Neural crest cell (in vitro differentiated cells): ENCODE measurements at places on chromosomes 5 and 9.
A peak's percentile ranks its signal among the peaks of the same experiment; 100 is the strongest.

- no peak for DNase-seq
Measured at GRCh38 chr9:117435630-117436261, 20.9 kb upstream of the ASTN2 start.

- no peak for DNase-seq
Measured at GRCh38 chr5:151461312-151461711, 13.9 kb downstream of the SLC36A1 start.

GRCh38 chr9:115250621-115251032, 132.7 kb upstream of the TNC start:
- DNase-seq: no peak

- DNase-seq: no peak
Measured at GRCh38 chr9:91042024-91042423, 240.4 kb downstream of the SYK start.

GRCh38 chr5:1262381-1262780, 32.5 kb downstream of the TERT start:
- DNase-seq: no peak

DNA sequence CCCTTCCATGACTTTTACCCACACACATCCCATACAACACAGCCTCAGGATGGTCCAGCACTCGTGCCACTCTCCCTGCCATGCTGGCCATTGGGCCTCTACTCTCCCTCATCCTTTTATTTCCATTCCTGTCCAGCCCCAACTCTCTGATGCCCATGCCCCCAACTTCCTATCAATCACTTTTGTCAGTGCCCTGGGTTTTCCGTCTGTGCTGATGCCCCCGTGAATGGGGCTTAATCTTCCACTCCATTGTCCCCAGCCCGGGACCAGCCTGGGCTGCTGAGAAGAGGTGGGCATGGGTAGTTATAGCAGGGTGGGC, 12.6 kb upstream of the ACSL6 start:
- no peak for DNase-seq

DNA sequence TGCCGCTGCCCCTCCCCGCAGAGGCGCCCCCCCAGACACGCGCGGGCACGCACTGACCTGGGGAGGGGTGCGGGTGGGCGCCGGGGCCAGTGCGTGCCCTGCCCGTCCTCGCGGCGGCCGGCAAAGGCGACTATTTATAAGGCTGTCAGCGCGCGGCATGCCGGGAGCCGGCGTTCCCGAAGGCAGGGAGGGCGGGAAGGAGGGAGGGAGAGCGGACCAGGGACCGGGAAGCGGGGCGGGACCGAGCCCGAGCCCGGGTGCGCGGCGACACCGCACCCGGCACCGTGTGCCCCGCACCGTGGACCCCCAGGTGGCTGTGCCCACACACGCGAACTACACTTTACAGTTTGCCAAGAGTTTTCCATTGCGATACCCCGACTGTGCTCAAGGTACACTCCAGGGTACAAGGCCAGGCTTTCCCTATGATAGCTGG, at the start of gene AK1:
TSS of gene AK1 (minus strand) at position 110 of the 433 bp plus-strand sequence. CDS start 3,058 bp downstream, outside the sequence.
- peak; percentile 58 for DNase-seq

DNA sequence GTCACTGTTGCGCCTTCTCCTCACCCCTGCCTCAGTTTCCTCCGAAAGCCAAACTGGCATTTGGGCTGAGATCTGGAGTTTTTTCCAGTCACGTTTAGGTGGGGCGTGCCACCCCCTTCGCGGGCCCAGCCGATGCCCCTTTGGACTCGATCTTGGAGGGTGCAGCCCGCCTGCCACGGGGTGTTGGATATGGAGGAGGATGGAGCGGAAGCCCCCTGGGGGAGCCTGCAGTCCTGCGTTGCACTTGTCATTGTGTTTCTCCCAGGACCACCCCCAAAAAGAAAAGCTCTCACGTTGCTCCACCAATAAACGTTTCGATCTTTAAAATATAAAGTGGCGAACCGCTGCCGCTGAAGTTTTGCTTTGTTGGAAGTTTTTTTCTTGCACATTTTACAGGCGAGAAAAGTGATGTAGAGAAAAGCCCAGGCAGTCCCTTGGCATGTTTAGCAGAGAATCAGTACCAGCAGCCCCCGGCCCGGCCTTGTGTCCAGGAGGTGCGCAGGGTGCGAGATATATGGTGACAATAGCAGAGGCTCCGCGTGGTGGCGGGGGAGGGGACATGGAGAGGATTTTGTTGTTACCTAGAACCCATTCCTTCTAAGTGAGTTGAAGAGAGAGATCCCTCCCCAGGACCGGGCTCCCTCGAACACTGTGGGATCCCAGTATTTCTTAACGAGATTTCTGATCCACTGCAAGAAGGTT, 681 bp downstream of the F2R start:
- peak; percentile 7 for DNase-seq

DNA sequence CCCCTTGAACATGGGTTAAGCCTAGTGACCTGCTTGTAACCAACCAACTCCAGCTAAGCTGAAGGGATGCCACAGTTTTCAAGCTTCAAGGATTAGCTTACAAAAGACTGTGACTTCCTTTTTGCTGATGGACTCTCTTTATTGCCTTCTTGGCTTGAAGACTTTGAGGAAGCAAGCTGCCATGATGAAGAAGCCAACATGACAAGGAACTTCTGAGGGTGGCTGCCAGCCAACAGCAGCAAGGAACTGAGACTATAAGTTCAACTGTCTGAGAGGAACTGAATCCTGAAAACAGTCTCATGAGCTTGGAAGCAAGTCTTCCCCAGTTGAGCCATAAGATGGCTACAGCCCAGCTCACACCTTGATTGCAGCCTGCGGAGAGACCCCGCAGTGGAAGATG, 116.1 kb upstream of the TAF11L2 start:
- DNase-seq: no peak

GRCh38 chr5:43309637-43310036, 3.6 kb downstream of the HMGCS1 start:
- no peak for DNase-seq

DNA sequence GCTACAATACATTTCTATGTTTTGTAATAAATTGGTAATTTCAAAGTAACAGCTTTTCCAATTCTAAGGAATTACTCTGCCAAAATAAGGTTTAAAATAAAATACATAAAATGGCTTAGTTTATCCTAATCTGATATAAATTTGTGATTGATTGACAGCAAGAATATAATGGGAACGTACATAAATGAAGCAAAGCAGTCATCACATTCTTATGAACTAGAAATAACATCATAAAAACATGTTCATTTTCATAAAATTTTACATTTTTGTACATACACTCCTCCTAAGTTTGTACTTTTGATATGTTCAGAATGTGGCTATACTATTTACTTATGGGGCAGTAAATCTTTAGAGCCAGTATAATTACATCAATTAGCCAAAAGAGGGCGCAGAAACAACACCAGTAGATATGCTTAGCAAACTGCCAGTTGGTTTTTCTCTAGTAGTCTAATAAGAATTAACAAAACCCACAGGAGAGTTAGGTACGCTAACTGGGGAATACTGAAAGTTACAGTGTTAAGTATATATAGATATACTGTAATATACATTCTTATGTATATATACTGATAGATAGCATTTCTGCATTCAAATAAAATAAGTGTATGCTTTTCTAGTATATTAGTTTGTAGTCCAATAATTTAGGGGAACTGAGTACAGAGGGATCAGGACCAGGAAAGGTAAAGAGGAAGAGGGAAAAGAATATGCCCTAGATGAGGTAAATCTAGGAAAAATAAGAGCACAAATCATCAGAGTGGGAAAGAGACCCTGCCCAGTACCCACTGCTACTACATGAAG, 76.8 kb downstream of the ZDHHC21 start:
- no peak for DNase-seq

- DNase-seq: no peak
Measured at GRCh38 chr5:10699281-10699874, 61.7 kb downstream of the DAP start.

DNA sequence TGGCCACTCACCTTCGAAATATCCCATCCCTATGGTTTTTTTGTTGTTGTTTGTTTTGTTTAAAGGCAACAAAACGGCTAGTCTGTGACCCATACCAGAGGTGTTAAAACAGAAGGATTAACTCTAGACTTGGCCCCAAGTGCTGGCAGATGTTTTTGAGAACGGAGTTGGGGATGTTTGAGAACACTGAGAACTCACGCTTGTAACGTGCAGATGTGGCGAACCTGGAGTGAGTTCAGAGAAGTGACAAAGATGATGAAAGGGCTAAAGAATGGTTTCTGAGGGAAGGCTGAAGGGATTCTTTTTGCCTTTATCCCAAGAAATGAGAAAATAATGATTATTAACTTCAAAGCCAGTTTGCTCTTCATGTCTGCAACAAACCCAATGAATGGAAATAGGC, 286.5 kb downstream of the ZNF608 start:
- no peak for DNase-seq

DNA sequence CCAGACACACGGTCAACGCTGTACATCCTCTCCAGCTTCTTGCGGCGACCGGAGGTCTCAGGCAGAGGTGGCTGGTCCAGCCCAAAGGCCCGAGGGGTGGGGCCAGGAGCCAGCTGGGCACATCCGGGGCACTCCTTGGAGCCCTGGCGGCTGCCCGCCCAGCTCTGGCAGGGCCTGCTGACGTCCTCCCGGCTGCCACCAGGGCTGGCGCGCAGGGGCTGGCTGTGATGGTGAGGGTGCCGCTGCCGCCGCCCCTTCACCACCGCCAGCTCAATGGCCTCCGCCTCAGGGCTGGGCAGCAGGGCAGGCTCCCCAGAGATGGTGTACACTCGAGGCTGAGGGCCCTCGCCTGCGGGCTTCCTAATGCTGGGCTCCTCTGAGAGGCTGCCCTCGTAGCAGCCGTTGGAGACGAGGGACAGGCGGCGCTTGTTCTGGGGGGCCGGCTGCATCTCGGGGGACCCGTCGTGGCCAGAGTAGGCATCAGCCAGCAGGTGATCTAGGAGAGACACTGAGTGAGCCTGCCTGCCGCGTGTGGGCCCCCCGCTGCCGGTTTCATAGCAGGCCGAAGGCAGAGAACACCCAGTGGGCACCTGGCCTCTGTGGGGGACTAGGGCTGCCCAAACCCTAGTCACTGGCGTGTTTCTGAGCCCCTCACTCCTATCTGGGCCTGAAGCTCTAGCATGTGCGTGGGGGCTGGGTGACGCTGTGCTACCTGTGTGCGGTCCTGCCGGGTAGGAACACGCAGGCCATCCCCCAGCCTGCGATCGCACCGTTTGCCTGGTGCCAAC, 1.5 kb downstream of the NSMF start:
- no peak for DNase-seq

DNA sequence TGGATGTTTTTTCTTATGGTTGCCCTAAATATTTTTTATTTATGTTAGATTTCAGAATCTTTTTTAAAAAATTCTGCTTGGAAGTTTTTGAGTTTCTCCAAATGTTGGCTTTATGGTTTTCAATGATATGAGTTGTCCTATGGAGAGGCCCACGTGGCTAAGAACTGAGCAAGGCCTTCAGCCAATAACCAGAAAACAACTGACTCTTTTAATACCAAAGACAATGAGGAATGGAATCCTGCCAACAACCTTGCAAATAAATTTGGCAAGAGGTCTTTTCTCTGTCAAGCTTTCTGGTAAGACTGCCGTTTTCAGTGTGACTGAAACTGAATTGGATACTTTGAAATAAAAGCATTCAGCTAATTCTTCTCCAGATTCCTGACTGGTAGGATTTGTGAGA, 1740.1 kb upstream of the WWC1 start:
- DNase-seq: no peak

DNA sequence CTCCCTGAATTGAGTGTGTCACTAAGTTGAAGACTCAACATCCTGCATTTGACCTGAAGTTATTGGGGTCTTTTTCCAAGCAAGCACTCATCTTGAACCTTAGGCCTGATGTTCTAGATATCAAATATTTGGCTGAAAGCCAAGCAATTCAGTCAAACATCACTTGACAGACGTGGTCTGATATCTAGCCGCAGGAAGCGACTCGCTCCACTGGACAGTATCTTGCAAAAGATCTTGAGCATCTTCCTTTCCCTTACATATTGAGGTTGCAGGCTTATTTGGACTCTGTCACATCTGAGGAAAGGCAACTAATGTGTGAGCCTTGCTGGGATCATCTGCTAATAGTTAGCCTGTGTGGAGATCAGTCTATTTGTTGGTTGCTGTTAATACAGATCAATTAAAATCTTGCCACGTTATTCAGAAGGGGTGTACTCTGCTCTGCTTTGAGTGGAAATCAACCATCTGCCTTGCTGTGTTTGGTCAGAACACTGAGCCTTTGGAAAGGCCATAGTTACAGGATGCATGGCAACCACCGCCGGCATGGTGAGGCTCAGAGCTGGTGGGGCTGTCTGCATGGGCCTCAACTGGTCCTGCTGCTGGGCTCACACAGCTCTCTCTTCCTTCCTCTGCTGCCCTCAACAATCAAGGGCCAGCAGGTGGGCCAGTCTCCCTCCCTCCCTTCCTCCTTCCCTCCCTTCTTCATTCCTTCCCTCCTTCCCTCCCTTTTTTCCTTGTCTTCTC, 166.9 kb upstream of the KLF9 start:
- DNase-seq: no peak

GRCh38 chr5:170420806-170421412, 31.7 kb upstream of the KCNMB1 start:
- peak; percentile 81 for DNase-seq

DNA sequence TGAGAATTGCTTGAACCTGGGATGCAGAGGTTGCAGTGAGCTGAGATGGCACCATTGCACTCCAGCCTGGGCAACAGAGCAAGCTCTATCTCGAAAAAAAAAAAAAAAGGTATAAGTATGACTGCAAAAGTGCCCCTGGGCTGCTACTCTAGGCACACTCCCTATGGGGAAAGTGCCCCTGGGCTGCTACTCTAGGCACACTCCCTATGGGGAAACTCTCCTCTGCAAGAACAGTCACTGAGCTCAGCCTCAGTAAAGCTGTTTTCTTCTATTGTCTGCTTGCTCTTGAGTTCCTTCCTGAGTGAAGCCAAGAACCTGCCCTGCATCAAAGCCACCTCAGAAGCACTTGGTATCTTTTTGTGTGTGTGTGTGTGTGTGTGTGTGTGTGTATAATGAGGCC, 20.9 kb upstream of the TENT2 start:
- DNase-seq: no peak

- no peak for DNase-seq
Measured at GRCh38 chr9:72333709-72334108, 31.3 kb downstream of the ZFAND5 start.

DNA sequence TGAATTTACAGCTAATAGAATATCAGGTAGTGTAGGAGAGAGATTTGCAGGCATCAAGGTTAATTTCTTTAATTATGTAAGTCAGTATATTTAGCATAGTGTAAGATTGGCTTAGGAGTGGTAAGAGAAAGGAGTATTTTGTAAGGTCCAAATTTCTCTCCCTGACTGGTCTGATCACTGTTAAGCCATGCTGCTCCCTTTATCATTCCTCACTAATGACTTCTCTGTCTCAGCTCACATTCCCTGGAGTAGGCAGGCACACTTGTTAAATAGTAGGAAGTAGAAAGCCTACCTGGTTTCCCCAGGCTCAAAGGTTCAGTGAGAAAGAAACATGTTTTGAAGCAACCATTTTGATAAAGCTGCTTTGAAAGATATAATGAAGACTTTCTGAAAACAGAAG, 90.7 kb downstream of the SMIM15 start:
- DNase-seq: no peak
